ENCODE measurements at places on chromosomes 16 and 17.

DNA sequence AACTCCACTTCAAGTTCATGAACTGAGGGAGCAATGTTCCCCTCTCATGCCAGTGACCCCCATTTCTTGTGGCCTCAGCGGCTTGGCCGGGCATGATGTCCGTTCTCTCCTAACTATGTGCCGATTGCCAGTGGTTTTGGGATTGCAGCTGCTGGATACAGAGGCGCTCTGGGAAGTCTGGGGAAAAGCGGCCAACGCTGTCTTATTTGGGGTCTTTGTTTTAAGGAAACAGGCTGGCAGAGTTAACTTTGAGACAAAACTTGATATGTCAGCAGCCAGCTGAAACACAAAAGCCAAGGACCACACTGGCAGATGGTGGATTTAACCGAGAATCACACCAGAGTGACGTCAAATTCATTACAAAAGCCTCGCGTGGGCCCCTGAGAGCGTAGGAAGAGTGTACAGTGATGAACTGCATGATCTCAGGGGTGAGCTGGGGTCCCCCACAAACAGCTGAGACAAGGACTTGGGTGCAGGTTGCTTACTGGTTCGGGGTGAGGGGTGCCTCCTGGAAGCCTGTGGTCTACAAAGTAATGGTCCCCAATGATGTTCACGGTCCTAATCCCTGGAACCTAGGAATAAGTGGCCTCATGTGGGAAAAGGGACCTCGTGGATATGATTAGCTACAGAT lies 180.4 kb downstream of the IRF8 start:
- DNase-seq: no peak

GRCh38 chr16:22034503-22034902 lies 26.6 kb downstream of the MOSMO start:
- no peak for DNase-seq

GRCh38 chr17:77254951-77255825 lies 114.4 kb downstream of the SEC14L1 start:
- peak; percentile 86 for DNase-seq

DNA sequence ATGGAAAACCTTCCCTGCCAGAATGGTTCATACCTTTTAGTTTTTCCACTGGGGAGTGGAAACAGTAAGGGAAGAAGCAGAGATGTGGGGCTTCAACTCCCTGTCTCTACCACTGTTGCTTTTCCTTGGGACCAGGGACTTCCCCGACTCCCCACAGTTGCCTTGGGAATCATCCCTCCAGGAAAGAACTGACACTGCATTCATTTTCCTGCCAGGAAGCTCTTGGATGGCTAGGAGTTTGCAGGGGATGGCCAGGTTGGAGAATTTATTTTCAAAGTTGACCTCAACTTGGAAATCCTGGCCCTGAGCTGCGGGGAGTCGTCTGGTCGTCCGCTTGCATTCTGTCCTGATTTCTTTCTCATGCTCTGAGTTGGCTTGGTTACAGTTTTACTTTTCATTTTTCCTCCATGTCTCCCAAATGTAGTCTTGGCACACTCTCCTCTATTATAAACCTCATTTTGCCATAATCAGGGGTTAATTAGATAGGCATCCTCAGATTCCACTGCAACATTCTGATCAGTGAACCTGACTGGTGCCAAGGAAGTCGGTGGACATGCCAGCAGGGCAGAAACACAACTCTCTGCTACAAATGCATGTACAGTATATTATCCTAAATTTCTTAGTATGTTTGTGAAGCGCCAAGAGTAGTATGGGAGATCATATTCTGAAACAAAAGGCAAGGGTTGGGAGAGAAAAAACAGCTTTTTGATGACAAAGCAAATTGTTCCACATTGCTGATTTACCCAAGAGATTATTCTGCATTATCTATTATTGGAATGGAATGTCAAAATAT lies 220.5 kb upstream of the XYLT1 start:
- DNase-seq: no peak

DNA sequence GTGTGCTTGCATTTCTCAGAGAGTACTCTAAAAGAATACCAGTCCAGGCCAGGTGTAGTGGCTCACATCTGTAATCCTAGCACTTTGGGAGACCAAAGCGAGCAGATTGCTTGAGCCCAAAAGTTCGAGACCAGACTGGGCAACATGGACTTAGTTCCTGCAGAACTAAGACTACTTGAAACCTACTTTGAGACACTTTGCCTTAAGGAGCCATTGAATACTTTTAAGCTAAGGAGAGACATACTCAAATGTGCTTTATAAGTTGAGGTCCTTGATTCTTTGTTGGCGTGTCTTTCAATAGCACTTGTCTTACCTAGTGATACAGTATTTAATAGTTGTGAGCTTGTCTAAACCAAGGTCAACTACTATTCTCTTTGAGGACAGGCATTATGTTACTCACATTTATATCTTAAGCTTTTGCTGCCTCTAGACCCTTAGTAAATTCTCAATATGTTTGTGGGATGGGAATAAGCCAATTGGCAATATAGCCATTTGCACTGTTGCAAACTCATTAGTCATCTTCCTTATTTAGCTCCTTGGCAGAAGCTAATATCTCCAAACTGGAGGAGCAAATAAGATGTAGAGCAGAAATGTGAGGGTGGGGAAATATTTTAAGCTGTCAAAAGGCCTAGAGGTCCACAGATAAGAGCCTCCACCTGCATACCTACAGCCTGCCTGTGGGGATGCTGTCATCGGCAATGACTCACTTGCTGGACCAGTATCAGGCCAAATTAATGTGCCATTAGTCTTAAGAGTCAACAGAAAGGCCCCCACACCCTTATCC lies 16.3 kb downstream of the SCPEP1 start:
- peak; percentile 41 for DNase-seq
